Activated CD4-positive, alpha-beta T cell treated with anti-CD3 and anti-CD28 coated beads, Interleukin-2, amount 10 ng/mL, durations not matched to agents 7 days and 5 days (primary cell): ENCODE measurements at places on chromosomes 1 and 21. TPM values are rescaled to one million over a fixed set of nuclear protein-coding genes. Genes with fewer than 3 reads are reported as not detected.

PLA2G2D gene
- not detected for total RNA-seq

SLAMF6 gene
- total RNA-seq: 25.1 TPM

RSPO1 gene
- not detected for total RNA-seq

PIGK gene
- total RNA-seq: 24.3 TPM

PKP1 gene
- not detected for total RNA-seq

ANGPTL1 gene
- not detected for total RNA-seq

PODN gene
- not detected for total RNA-seq

F5 gene
- 12.2 TPM for total RNA-seq

DNA sequence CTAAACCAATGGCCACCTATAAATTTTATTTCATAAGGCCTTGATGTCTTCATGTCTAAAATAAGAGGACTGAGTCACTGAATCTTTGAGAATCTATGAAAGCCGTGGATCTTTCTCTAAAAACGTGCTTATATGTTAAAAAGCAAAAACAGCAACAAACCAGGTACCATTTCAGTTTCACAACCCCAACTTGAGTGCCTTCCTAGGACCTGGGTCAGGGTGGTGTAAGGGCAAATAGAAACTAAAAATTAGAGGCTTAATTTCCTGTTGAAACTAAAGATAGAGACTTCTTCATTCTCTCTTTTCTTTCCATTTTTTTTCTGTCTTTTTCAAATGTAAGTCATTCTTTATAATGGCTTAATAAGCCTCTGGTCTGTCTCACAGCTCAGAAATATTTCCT lies 27.2 kb upstream of the PGBD5 start:
- H3K27me3 ChIP-seq: peaks cover 16% of the 10 kb centered on the region
- no peaks in the 10 kb centered on the region for H3K36me3 ChIP-seq
- no peak for DNase-seq
- H3K27ac ChIP-seq: no peak overlapping the region
- H3K4me1 ChIP-seq: no peaks in the 10 kb centered on the region
- no peak overlapping the region for H3K4me3 ChIP-seq

- no peak for DNase-seq
- peaks cover 8% of the 10 kb centered on the region for H3K4me1 ChIP-seq
- H3K4me3 ChIP-seq: no peak overlapping the region
- peaks cover 5% of the 10 kb centered on the region for H3K27me3 ChIP-seq
- no peaks in the 10 kb centered on the region for H3K36me3 ChIP-seq
- H3K27ac ChIP-seq: no peak overlapping the region
Observed at GRCh38 chr1:173276922-173277800, 70.0 kb upstream of the TNFSF4 start.

- no peaks in the 10 kb centered on the region for H3K4me1 ChIP-seq
- H3K4me3 ChIP-seq: no peak overlapping the region
- peaks cover 4% of the 10 kb centered on the region for H3K27me3 ChIP-seq
Observed at GRCh38 chr1:15201849-15202551, 45.0 kb upstream of the FHAD1 start.

DNA sequence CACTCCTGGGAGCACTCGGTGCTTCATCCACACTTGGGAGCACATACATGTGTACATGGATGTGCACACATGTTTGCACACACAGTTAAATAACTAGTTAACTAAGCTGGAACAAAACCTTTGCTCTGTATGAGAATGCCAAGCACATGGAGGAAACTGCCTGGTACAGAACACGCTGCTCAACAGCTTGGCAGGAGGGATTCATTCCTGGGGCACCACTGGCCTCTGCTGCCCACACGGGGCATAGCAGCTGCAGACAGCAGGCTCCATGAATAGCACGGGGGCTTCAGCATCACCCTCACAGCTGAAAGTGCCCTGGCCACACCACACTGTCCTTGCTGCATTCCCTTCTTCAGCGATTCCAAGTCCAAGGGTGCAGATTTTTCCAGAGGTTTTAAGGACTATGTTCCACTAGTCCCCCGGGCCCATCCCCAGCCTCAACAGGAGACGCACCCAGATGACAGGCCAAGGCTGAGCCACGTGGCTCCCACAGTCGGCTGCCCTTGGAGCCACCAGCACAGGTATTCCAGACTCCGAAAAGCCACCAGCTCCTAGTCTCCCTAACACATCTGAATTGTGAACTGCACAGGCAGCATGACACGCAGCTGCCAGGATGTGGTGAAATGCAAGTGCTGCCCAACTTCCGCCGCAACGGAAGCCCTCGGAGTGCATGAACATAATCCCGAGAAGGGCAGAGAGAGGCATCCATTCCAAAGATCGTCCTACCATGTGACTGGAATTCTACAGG lies 16.9 kb downstream of the NPHP4 start:
- no peak overlapping the region for H3K4me3 ChIP-seq
- H3K27me3 ChIP-seq: no peaks in the 10 kb centered on the region
- peak overlapping the region; percentile 54 for H3K27ac ChIP-seq
- DNase-seq: peak; percentile 45
- peaks cover 5% of the 10 kb centered on the region for H3K4me1 ChIP-seq

- no peaks in the 10 kb centered on the region for H3K27me3 ChIP-seq
- H3K36me3 ChIP-seq: no peaks in the 10 kb centered on the region
- H3K4me3 ChIP-seq: peak overlapping the region; percentile 31
Observed at GRCh38 chr21:15052459-15052763, 12.4 kb downstream of the NRIP1 start.

DNA sequence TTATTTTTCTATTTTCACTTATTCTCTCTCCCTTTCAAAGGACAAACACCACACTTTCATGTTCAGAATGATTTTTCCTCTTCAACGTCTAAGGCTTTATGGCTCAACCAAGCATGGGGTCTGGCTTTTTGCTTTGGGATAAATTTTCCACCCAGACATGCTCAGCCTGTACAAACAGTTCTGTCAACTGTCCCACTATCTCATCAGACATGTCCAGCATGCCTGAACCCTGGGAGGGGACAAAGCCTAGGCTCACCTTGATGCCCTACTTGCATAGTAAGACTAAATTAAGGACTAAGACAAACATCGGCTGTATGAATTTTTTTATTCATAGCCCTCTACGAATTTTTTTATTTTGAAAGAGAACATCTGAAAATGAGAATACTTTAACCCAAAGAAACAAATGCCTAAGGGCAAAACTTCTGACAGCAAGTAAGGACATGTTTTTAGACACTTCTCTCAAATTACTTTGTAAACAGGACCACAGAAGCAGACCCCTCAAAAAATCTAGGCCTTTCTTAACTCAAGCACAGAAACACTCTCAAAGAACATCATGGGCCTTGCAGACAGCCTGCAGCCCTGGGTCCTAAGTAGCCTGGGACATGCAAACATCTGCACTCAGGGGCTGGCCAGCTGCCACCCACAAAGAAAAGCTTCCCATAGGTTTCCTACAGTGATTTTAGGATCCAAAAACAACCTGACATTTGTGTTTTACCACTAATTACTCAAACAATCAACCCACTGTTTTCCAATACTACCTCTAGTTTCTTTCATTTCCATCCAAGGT lies 72.3 kb upstream of the PALMD start:
- DNase-seq: no peak
- H3K4me3 ChIP-seq: no peak overlapping the region
- no peak overlapping the region for H3K27ac ChIP-seq
- H3K27me3 ChIP-seq: peaks cover 10% of the 10 kb centered on the region
- H3K36me3 ChIP-seq: no peaks in the 10 kb centered on the region
- no peaks in the 10 kb centered on the region for H3K4me1 ChIP-seq

- H3K4me1 ChIP-seq: no peaks in the 10 kb centered on the region
- no peaks in the 10 kb centered on the region for H3K36me3 ChIP-seq
- H3K27me3 ChIP-seq: no peaks in the 10 kb centered on the region
- no peak overlapping the region for H3K4me3 ChIP-seq
Observed at GRCh38 chr1:56780128-56780750, 39.0 kb downstream of the FYB2 start.

GRCh38 chr1:48082271-48082962 lies 85.2 kb upstream of the TRABD2B start:
- no peaks in the 10 kb centered on the region for H3K4me1 ChIP-seq
- peaks cover 20% of the 10 kb centered on the region for H3K27me3 ChIP-seq
- no peak overlapping the region for H3K4me3 ChIP-seq
- H3K36me3 ChIP-seq: no peaks in the 10 kb centered on the region
- no peak for DNase-seq

DNA sequence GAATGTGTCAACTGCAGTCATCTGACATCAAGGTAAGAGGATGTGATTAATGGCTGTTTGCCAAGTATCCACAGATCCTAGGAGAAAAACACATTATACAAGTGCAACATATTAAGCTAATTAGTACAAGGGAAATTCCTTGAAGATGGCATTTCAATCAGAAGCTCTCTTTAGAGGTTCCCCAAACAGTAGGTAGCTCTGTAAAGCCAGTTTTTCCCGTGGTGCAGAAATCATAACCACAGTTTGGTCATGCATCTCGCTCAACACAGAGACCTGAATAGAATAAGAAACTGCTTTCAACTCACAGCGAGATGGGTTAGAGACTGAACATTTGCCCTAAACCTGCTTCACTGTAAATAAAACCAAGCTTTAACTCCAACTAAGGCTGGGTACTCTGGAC lies 230.5 kb upstream of the CAMK1G start:
- no peaks in the 10 kb centered on the region for H3K4me1 ChIP-seq
- no peaks in the 10 kb centered on the region for H3K27me3 ChIP-seq
- no peak for DNase-seq
- H3K27ac ChIP-seq: no peak overlapping the region

DNA sequence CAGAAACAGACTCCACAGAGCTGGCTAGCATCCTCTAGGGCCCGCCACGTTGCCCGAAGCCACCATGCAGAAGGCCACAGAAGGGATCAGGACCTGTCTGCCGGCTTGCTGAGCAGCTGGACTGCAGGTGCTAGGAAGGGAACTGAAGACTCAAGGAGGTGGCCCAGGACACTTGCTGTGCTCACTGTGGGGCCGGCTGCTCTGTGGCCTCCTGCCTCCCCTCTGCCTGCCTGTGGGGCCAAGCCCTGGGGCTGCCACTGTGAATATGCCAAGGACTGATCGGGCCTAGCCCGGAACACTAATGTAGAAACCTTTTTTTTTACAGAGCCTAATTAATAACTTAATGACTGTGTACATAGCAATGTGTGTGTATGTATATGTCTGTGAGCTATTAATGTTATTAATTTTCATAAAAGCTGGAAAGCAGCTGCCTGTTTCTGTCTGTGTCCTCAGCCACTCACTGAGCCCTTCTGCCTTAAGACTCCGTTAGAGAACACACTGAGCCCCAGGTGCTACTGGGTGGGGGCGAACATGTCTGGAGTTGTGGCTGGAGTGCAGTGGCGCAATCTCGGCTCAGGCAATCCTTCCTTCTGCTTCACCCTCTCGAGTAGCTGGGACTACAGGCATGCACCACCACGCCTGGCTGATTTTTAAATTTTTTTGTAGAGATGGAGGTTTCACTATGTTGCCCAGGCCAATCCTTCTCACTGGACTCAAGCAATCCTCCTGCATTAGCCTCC lies 14.8 kb downstream of the MFSD2A start:
- H3K4me1 ChIP-seq: peaks cover 5% of the 10 kb centered on the region
- no peak for DNase-seq
- H3K4me3 ChIP-seq: no peak overlapping the region
- H3K27ac ChIP-seq: no peak overlapping the region

GRCh38 chr1:225651376-225651871 lies 1.5 kb downstream of the ENAH start:
- no peaks in the 10 kb centered on the region for H3K36me3 ChIP-seq
- H3K27ac ChIP-seq: no peak overlapping the region

GRCh38 chr1:223010582-223011504 lies 132.2 kb downstream of the TLR5 start:
- no peaks in the 10 kb centered on the region for H3K4me1 ChIP-seq
- H3K4me3 ChIP-seq: no peak overlapping the region
- no peak for DNase-seq
- H3K27ac ChIP-seq: no peak overlapping the region
- H3K27me3 ChIP-seq: peaks cover 10% of the 10 kb centered on the region

- no peak for DNase-seq
- H3K36me3 ChIP-seq: peaks cover 5% of the 10 kb centered on the region
- no peak overlapping the region for H3K27ac ChIP-seq
- no peaks in the 10 kb centered on the region for H3K4me1 ChIP-seq
- H3K27me3 ChIP-seq: no peaks in the 10 kb centered on the region
- no peak overlapping the region for H3K4me3 ChIP-seq
Observed at GRCh38 chr1:45995298-45995697, 137.1 kb downstream of the PIK3R3 start.
